ENCODE measurements at places on chromosomes 5 and 9.
A peak's percentile ranks its signal among the peaks of the same experiment; 100 is the strongest.

- no peak for DNase-seq
Observed at GRCh38 chr5:8434501-8434900, 565.6 kb downstream of the MTRR start.

DNA sequence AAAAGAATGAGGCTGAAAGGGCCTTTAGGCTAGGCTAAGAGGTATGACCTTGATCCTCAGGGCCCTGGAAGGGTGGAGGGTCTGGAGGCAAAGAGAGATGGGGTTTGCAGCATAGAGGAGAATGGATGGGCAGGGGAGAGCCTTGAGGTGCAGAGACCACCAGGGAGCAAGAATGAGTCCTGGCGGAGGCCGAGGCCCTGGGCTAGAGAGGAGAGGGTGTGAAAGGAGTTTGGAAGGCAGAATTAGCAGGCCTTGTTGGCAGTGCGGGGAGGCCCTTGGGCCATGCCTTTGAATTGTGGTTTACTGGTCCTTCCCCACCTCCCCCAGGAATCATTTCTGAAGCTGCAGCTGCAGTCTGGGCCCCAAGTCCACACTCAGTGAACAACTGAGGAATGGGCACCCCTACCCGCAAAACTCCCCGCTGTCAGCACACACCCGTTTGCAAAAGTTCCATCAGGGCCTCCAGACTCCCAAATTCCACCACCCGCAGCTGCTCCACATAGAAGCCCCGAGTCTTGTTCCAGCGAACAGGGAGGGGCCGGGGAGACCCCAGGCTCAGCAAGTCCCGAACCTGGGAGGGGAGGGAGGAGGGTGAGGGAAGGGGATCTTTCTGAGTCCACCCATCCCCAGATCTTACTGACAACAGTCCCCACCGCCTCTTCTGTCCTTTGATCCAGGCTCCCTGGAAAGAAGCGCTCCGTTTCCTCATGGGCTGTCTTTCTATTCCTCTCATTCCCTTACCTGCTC, 2.1 kb downstream of the KIF12 start:
- no peak for DNase-seq

DNA sequence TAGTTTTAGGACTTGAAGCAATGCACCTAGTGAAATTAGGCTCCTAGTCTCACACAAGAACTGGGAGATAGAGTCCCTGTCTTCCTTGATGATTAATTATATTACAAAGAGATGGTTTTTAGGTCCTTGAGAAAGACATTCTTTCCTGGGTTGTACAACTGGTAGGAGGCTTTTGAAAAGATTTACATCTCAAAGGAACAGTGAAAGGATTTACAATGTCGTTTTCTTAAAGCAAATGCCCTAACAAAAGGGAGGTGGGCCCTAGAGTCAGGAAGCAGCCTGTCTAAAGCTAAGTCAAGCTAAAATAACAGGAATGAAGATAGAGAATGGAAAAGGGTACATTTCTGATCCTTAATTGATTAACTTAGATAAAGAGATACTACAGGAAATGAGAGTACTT, 102.2 kb upstream of the IL7R start:
- DNase-seq, result no peak

DNA sequence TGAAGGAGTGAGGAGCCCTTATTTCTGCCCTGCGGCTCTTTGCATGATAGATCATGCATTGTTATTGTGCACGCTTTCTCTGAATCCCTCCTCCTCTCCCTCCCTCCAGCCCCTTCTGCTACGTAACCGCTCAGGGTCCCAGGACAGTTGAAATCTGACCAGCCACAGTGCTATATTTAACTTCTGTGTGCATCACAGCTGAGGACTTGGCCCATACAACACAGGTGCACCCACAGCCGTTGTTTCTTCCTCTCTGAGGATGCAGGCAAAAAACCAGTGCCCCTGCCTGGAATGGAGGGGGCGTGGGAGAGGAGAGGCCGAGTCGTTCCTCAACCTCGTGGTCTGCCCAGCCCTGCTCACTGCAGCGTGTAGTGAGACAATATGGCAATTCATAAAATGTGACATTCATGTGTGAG, 335.6 kb upstream of the CLINT1 start:
- no peak for DNase-seq

DNA sequence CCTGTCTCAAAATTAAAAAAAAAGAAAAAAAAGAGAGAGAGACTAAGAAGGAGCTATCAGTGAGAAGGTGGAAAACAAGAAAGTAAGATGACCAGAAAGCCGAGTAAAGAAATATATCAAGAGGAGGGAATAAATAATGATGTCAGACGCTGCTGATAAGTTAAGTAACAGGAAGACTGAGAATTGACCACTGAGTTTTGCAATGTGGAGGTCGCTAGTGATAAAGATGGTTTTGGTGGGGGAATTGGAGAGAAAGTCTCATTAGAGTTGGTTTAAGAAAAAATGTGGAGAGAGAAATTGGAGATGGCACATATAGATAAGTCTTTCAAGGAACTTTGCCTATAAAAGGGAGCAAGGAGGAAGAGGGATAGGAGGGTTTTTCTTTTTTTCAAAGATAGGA, 91.9 kb downstream of the RAD23B start:
- no peak for DNase-seq

- DNase-seq, result no peak
Observed at GRCh38 chr5:178492278-178492677, 97.9 kb downstream of the COL23A1 start.

DNA sequence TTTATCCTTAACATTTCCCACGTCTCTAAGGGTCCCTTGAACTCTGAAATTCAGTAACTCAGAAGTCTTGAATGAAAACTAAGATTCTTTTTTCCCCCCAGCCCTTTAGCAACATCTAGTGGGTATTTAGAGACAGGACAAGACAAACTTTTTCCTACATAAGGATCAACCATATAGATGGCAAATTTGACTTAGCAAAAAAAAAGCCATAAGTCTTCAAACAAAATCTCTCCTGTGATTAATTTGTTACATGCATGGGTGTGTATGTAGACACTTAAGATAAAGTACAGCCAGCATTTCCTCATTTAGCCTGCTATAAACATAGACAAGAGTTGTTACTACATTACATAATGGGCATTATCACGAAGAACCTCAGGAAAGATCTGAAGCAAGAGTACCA, 29.1 kb upstream of the ANKRD31 start:
- peak; percentile 56 for DNase-seq

GRCh38 chr9:21070171-21070571, 7.6 kb downstream of the IFNB1 start:
- peak; percentile 96 for DNase-seq

DNA sequence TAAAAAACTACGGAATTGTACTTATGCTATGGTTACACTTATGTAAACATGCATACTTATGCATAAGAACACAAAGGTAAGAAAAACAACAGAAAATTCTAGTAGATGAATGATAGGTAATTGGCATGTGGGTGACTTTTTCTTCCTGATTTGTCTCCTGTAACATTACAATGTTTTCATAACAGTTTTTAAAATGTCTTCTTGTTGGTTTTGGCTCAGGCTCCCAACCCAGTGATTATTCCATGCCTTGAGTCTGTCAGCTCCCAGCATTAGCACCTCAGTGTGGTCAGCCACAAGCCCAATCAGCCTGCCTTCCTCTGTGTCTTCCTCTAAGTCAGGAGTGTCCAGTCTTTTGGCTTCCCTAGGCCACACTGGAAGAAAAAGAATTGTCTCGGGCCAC, 7.9 kb upstream of the FOXE1 start:
- DNase-seq, result peak; percentile 51

- peak; percentile 64 for DNase-seq
Observed at GRCh38 chr9:18474783-18475182, 830 bp downstream of the ADAMTSL1 start.

- no peak for DNase-seq
Observed at GRCh38 chr9:125970340-125970739, 223.2 kb downstream of the PBX3 start.

- DNase-seq, result no peak
Observed at GRCh38 chr5:64145216-64145895, 20.3 kb upstream of the RNF180 start.

DNA sequence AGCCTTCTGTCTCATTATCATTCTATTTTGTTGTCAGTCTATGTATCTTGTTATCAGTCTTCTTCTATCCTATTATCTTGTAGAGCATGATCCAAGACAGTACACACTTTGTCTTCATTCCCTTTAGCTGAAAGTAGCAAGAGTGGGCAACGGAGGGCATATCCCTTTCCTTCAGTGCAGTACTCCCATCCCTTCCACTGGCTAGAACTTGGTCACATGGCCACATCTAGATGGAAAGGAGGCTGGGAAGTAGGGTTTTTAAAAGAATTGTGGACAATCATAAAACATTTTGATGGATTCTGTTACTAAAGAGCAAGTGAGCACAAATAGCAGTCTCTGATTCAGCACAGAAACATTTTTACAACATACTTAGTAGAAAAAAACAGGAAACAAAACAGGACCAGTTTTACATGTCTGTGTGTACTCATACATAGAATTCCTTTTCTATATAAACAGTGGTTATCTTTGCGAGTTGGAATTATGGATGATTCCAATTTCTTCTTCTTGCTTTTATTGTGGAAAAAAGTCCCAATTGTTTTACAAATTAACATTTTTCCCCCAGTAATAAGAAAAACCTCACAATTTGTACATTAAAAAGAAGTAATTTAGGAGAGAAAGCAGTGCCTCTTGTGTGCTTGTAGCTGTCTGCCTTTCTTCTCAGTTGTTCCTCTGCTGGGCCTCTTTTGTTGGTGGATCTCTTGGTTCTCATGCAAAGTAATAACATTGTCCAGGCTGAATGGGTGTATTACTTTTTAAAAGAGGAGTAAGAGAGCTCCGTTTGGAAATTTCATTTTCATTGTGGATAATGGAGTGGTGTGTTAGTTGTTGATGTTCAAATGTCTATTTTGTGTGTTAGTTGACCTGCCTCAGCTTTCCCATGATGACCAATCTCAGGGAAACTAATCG, 410.9 kb upstream of the TRPC7 start:
- peak; percentile 67 for DNase-seq

DNA sequence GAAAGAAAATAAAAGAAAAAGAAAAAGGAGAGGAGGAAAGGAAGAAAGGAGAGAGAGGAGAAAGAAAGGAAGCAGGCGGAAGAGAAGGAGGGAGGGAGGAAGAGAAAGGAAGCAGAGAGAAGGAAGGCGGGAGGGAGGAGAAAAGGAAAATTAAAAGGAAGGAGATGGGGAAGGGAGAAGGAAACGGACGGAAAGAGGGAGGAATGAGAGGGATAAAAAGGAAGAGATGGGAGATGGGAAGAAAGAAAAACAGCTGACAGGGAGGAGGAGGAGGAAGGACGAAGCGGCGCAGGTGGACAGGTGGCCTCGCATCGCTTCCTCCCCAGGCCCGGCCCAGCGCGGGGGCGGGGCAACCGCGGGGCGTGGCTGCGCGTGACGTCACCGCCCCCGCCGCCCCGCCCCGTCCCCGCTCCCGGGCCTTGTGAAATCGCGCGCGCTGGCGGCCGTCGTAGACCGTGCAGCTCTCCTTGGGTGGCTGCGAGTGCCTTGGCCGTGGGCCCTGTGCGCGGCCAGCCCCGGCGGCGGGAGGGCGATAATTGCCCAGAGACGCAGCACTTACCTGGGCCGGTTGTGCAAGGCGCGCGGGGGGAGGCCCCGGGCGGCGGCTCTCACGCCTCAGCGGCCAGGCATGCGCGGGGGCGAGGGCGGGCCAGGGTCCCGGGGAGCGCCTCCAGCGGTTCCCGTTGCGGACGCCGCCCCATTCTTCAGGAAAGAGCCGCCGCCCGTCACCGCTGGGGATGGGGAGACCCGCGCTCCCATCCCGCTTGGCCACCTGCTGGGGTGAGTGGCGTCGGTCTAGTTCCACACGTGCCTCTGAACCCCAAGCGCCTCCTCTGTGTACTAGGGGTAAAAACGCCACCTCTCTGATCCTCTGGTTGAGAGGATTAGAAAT, 49.6 kb upstream of the FOXE1 start:
- DNase-seq, result peak; percentile 53

DNA sequence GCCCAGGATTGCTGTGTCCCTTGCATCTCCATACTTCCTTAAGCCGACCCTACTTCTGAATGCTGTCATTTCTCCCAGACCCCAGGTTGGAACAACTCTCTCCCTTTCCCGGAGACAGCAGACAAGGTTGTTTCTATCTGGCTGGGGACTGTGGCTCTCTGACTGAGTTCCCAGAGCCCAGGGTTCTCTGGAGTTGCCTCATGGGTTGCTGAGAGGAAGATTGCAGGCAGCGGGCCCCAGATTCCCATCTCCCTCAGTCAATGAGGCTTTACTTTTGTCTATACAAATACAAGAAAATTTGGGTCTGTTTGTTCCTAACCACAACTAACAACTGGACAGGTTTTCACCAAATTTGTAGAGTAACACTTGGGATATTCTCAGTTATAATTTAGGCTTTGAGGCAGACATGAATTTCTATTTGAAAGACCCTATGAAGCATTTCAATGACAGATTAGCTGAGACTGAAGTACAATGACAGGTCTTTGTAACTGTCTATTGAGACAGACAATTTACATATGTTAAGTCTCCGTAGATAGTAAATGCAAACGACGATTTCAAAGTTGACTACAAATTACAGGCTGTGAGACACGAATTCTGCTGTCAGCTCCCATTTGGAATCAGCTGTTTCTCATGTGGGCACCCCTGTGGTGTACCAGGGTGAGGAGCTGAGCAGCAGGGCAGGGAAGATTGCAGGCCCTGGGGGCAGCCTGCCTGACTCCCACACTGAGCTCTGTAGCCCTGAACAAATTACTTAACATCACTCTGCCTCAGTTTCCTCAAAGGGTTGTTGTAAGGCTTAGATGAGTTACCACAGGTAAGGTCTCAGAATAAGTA, 107.5 kb downstream of the ATP10B start:
- no peak for DNase-seq

DNA sequence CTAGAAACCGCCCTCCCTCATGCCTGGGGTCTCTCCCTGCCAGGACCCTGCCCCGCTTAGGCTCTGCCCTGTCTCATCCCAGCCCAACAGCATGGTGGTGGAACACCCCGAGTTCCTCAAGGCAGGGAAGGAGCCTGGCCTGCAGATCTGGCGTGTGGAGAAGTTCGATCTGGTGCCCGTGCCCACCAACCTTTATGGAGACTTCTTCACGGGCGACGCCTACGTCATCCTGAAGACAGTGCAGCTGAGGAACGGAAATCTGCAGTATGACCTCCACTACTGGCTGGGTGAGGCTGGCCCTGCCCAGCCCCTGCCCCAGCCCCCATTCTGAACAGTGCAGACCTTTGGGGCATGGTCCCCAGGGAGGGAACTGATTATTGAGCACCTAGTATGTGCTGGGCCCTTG, 33.9 kb downstream of the GSN start:
- no peak for DNase-seq

- no peak for DNase-seq
Observed at GRCh38 chr9:32926911-32927310, 74.5 kb downstream of the APTX start.

- no peak for DNase-seq
Observed at GRCh38 chr9:93874242-93874641, 80.9 kb downstream of the BARX1 start.

GRCh38 chr9:121266906-121267650, 884 bp upstream of the GSN start:
- no peak for DNase-seq

DNA sequence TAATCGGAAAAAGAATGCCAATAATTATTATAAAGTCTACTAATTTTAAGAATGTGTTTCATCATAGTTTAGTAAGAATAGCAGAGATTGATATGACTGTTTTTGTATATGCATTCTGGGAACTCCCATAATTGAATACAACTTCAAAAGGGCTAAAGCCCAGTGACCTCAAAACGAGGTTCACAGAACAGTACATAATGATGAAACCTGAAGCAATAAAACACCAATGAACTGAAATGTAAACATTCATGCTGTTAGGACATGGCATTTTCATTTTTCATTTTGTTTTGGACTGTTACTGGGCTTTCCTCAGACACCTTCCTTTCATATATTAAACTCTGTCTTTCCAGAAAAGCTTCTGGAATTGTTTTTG, 684 bp upstream of the JMY start:
- peak; percentile 74 for DNase-seq

- peak; percentile 88 for DNase-seq
Observed at GRCh38 chr9:123073991-123074422, 40.5 kb downstream of the GPR21 start.

- no peak for DNase-seq
Observed at GRCh38 chr9:129359916-129360536, 182.0 kb upstream of the IER5L start.

All from fibroblast of skin of scalp (primary cell).